ENCODE measurements at places on chromosomes 12 and 14.

GRCh38 chr14:53757732-53758131 is 198.9 kb downstream of the BMP4 start:
- DNase-seq, result no peak

GRCh38 chr12:80320121-80320678 is 123.8 kb upstream of the PTPRQ start:
- DNase-seq, result no peak

GRCh38 chr12:107404981-107405380 is 280.6 kb upstream of the PWP1 start:
- peak; percentile 60 for DNase-seq

DNA sequence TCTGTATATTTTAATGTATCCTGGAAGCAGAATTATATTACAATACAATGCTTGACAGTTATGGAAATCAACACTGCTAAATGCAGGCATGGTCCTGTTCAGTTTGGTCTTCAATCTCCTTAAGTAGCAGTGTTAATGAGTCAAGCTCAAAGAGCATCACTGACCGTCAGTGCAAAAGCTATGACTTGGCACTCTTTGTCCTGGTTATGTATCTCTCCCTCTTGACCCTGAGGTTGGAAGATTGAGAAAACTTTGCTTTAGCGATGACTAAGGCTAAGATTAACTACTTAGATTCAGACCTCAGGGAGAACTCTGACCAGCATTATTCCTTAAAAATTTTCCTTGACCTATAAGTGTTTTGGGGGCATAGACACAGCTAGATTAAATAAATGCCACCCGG is 10.9 kb downstream of the CLEC7A start:
- peak; percentile 5 for DNase-seq

DNA sequence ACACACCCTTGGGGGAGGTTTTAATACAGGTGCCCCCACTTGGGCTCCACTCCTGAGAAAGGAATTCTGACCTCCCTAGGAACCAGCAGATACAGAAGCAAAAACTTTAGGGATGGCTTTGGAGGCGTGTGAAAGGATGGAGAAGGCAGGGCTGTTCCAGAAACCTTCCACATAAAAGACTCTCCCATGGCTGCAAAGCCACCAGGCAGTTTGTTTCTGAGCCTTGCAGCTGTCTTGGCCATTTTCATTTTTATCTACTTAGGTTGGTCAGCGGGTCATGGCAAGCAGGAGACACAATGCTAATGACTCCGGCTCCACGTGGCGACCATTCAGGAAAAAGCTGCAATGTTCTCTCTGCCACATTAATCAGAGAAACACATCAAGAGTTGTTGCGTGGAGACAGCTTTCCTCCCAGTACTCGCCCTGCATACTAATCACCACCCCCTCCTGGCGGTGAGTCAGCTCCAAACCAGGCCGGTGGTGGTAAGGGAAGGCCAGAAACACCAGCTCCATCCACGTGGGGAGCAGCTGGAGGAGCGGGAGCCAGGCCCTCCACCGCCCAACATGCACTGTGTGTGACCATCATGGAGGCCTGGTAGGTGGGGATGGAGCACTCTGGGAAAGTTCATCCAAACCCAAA is 30.9 kb upstream of the IRF2BPL start:
- peak; percentile 87 for DNase-seq

DNA sequence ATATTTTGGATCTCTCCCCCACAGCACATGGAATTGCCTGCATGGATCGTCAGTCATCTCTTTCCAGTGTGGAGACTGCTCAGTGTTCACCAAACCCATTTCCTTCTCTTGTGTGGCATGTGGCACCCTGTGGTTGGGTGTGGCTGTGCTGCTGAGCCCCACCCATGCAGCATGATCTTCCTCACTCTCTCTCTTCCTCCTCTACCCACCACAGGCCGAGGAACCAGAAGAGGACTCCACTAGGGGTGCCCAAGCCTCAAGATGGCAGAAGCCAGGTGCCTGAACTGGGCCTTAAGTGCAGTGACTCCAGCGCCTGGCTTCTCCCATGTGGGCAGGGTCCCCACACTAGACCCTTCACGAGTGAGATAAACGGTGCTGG is 66.8 kb upstream of the GPR68 start:
- no peak for DNase-seq

DNA sequence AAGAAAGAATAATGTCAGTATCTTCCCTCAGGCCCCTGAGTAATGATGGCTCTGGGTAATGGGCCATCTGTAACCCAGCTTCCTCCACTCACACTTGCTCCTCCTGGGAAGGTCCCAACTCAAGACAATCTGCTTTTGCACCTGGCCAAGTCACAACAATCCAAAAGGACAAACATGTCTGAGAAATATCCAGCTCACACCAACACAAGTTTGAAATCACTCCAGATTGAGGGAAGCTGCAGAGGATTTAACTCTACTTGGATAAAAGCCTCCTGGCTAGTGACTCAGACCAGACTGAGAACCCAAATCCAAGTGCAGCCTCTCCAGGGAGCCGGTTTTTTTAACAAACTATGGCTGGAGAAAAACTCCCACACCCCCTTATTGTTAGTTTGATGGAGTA is 34.2 kb downstream of the RTRAF start:
- peak; percentile 91 for DNase-seq

DNA sequence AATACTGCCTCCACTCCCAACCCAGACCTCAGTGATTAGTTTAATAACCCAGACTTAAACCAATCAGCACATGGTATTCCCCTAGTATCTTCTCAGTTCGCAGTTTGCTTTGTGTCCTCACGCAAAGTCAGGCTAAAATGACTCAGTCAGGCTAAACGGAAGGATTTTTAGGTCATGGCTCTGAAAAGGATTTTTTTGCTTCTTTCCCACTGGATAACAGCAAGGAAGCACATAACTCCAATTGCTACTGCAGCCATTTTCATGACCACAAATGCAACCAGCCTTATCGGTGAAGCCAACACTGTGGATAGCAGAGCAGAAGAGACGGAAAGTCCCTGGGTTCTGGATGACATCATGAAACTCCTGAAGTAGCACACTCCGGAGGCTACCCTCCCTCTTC is 67.7 kb downstream of the ZC3H14 start:
- DNase-seq, result peak; percentile 67

- no peak for DNase-seq
Observed at GRCh38 chr12:50050119-50050385, 7.3 kb upstream of the ASIC1 start.

DNA sequence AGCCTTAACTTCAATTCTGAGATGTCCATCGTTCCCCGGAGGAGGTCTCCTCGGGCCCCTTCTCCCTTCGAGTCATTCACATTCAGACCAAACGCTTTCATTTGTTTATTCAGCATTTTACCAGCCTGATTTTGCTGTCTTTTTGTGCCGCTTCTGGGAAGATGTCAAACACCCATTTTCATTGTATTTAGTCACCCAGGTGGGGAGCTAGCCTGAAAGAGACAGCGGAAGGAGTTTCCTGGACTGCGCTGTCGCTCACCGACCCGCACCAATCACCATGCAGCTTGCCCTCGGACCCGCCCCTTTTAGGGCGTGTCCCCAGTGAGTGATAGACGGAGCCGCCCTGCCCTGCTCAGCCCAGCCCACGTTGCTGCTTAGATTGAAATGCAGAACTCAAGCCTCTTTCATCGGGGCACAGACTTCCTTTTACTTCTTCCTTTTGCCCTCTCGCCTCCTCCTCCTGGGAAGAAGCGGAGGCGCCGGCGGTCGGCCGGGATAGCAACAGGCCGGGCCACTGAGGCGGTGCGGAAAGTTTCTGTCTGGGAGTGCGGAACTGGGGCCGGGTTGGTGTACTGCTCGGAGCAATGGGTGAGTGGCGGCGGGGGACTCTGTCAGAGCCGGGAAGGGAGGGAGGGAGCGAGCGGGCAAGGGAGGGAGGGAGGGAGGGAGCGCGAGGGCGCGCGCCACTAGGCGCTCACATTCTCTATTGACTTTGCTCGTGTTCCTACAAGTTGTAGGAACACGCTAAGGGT is at the start of gene PAX9:
TSS of gene PAX9 (plus strand) at position 355 of the 752 bp plus-strand sequence. CDS start at position 585, 230 bp downstream.
- DNase-seq, result peak; percentile 36

DNA sequence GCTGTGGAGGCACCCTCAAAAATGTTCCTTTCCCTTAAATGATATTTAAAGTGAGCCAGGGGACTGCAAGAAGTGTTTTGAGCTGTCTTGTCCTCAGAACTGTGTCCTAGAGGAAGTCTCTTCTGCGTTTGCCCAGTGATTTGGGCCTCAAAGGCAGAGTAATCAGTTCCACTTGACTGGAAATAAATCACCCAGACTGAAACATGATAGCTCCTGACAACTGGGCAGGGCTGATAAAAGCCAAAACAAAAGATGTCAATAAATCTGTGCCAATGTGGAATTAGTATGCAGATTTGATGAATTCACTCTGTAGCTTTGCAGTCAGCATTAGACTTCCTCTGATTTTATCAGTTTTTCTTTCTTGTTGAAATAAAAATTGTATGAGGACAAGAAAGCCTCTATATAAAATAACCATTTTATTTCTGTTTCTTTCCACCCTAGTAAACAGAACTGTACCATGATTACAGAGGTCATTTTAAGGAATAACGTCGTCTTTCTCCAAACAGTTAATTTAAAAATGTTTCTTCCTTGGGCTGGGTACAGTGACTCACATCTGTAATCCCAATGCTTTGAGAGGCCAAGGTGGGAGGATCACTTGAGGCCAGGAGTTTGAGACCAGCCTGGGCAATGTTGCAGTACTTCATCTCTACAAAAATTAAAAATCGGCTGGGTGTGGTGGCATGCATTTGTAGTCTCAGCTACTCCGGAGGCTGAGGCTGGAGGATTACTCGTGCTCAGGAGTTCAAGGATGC is 180.8 kb downstream of the ERC1 start:
- no peak for DNase-seq

GRCh38 chr12:7180685-7181084 is 8.8 kb upstream of the PEX5 start:
- DNase-seq, result no peak

Measured in cardiac fibroblast (primary cell).